Stimulated activated CD4-positive, alpha-beta T cell treated with anti-CD3 and anti-CD28 coated beads, TNF-alpha, amount 100 ng/mL, for 48 hours (primary cell): ENCODE measurements at places on chromosomes 2 and 18.

DNA sequence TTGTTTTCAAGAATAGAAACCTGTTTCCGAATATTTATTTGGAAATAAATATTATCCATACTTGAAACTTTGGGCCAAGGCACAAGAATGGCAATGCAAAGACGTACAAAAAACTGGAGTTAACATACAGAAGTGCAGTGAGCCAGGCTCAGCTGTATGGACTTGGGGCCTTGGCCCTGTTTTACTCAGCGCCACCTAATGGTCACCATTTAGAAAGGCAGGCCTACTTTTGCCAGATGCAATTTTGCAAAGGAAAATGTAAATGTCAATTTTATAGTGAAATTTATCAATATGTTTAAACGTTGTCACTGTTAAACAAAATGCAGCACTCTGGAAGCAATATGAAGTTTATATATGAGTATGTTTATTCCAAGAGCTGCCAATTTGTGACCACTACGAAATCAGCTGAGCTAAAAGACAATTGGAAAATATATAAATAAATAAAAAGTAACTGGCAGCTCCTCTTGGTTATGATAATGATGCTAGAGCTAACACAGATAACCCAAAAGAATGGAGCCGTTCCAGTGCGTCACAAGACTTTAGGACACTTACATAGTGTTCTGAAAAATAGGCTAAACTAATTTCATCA lies 155.0 kb downstream of the ARHGAP15 start:
- no peak for DNase-seq

GRCh38 chr2:190528521-190529001 lies 6.0 kb downstream of the NEMP2 start:
- no peak for DNase-seq

DNA sequence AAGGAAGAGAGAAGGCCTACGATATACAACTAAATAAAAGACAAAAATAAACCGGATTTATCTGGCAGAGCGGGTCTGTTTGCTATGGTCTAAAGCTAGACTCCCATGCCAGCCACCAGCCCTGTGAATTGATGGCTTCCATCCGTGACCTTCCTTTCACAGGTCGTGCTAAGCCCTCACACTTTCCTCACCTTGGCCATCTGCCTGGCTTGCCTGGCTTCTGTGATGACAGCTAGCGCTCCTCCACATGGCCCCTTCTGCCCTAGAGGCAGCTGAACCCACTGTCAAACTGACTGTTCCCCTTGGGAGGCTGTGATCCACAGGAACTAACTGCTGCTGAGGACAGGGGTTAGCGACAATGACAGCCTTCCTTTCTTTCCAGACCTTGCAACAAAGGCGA lies 32.5 kb downstream of the GAREM1 start:
- no peak for DNase-seq

DNA sequence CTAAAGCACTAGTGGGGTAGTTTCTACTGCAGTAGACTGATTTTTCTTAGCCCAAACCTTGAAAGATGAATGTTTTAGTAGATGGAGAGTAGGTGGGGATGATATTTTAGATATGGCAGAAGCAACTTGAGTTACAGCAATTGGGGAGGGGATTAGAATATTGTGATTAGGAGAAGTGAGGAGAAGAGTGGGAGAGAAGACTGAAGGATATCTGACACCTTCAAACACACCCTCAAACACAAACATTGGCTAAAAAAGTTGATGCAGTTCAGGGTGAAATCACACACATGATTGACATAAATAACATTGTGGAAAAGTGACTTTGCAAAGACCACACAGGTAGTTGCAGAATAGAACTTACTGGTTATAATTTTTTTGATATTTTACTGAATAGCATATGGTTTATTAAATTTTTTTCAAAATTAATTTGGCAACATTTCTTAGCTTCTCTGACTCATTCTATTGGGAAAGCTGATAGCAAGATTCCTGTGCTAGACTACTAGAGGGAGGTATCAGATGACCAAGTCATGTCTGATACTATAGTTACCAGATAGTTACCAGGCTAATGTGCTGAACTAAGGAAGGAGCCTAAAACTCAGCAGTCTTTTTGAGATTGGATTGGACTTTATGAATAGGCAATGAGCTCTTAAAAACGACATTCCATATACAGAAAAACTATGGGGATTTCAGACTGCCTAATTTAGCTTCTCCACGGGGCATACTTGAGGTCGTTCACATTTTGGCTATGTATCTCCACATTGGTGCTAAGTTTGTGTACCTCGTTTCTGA lies 73.0 kb downstream of the ACTR3 start:
- no peak for DNase-seq

DNA sequence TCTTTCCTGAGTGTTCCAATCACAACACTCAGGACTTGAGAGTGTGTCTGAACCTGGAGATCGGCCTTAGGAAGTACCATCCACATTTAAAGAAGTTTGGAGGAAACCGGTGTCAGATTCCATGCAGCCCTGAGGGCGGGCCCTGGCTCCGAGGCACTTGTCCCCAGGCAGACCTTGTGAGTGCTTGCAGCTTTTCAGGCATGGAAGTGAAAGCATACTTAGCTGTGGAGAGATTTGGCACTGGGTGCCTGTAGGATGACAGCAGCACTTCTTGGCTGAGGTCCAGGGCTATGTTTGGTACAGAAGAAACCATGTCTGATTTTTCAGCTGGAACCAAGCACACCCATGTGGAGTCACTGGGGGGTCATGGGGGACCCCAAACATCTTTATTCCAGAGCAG lies 230.8 kb downstream of the SEPTIN10 start:
- no peak for DNase-seq

DNA sequence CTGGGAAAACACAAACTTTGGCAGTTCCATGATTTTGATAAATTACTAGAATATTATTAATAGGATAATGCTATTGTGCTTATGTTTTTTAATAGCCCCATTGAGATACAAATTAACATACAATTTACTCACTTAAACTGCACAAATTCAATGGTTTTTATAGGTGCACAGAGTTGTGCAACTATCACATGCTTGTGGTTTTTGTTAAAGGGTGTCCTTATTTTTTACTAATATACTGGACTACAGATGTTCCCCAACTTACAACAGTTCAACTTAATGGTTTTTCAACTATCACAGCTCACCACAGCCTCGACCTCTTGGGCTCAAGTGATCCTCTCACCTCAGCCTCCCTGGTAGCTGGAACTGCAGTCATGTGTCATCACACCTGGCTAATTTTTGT lies 76.6 kb downstream of the OSBPL1A start:
- DNase-seq, result no peak

- DNase-seq, result no peak
These were observed 1.3 kb upstream of the FEV start for GRCh38 chr2:218986148-218986761.

- no peak for DNase-seq
These were observed 3.3 kb upstream of the TMEM18 start for GRCh38 chr2:680496-680895.

- no peak for DNase-seq
These were observed 306.6 kb downstream of the SUCLG1 start for GRCh38 chr2:84152462-84152861.
